HS-5 (cell line): ENCODE measurements at places on chromosomes 6 and 20.

DNA sequence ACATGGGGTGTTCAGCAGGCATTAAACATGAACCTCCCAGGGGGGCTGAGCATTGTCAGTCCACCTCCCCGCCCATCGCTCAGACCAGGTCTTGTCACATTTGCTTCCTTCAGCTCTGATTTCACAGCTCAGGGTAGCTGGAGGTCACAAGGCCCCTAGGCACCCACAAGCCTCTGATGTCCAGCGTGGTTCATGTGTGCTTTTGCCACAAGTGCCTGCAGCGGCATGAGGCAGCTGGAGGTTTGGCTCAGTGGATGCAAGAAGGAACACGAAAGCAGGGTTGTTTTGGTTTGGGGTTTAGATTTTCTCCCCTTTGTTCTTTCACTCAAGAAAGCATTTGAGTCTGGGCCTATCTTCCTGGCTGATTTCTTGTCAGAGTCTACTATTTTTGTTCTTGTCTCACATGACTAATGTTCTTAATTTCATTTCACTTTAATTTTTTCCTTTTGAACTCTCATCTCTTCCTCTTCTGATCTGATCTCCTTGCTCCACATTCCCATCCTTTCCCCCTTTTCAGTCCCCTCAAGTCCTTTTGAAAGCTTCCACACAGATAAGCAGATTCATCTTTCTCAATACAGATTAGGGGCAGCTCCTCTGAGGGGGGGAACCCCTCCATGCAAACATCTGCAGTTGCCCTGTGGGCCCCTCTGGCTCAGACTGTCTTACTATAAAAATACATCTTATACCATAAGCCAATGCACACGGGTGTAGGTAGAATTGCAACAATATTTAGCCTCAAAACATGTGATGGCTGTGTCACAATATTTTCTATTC lies 68.1 kb upstream of the CEP85L start:
- no peak for DNase-seq

- no peak for DNase-seq
Measured at GRCh38 chr20:3092611-3093379, 8.3 kb upstream of the AVP start.

GRCh38 chr20:44805335-44805978 lies 4.9 kb downstream of the RIMS4 start:
- DNase-seq, result no peak

- no peak for DNase-seq
Measured at GRCh38 chr6:51300510-51300909, 481.8 kb downstream of the TFAP2B start.
